ENCODE measurements at places on chromosomes 3 and 15.

- no peak for DNase-seq
These were observed 88.3 kb upstream of the COL8A1 start for GRCh38 chr3:99549957-99550603.

DNA sequence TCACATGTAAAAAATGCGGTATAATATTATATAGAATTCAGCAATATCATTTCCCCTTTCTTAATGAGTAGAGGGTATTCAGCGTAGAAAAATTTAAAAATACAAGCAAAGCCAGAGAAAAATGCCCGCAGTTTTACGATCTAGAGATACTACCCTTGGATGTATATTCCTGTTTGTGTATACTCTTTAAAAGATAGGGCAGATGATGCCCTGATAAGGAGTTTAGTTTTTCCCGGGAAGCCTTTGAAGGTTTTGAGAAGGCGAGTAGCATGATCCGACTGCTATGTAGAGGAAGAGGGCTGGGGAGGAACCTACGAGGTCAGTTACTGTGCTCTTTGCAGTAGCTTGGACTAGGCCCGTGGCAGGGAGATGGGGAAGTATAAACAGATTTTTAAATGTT lies 1.2 kb downstream of the YEATS2 start:
- DNase-seq = peak; percentile 23

DNA sequence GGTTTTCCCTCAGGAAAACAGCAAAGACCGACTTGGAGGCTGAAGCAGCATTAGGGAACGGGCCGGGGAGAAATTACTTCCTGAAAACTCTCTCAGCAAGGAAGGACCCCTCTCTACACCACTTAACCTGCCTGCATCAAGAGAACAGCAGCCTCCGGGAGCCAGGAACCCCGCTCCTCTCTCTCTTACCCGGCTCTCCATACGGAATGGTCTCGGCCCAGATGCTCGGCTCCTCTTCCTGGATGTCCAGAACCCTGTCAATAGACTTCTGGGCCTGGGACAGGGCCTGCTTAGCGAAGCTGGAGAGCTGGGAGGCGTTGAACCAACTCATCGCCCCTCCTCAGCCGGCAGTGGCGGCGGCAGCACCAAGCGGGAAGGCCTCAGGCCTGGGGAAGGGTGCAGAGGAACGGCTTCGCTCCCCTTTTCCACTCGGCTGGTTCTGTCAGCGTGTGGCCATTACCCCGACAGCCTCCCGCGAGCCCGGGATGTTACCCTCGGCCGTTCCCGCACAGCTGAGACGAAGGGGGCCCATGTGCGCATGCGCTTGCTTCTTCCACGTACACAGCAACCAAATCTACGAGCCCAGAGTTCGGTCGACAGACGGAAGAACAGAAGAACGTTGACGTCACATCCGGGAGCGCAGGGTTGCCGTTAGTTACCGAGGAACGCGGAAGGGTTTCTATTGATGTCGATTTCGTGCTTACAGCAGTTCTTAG lies at the start of gene TMF1:
Gene TMF1, minus strand, starts transcription at position 578 of the 716 bp plus-strand sequence. Its CDS starts 247 bp downstream, at position 331.
- peak; percentile 82 for DNase-seq

DNA sequence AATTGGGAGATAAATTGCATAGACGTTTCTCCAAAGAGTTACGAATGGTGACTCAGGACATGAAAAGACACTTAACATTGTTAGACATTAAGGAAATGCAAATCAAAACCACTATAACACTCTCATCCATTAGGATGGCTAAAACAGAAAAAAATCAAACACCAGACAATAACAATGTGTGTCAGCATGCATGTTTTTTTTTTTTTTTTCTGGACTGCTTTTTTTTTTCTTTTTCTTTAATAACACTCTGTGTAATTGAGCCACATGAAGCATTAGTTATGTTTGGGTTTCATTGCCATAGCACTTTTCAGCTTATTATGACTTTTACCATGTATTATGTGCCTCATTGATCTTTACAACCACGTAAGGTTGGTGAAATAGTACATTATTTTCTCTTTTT lies 95.0 kb downstream of the NFKBIZ start:
- DNase-seq = no peak

DNA sequence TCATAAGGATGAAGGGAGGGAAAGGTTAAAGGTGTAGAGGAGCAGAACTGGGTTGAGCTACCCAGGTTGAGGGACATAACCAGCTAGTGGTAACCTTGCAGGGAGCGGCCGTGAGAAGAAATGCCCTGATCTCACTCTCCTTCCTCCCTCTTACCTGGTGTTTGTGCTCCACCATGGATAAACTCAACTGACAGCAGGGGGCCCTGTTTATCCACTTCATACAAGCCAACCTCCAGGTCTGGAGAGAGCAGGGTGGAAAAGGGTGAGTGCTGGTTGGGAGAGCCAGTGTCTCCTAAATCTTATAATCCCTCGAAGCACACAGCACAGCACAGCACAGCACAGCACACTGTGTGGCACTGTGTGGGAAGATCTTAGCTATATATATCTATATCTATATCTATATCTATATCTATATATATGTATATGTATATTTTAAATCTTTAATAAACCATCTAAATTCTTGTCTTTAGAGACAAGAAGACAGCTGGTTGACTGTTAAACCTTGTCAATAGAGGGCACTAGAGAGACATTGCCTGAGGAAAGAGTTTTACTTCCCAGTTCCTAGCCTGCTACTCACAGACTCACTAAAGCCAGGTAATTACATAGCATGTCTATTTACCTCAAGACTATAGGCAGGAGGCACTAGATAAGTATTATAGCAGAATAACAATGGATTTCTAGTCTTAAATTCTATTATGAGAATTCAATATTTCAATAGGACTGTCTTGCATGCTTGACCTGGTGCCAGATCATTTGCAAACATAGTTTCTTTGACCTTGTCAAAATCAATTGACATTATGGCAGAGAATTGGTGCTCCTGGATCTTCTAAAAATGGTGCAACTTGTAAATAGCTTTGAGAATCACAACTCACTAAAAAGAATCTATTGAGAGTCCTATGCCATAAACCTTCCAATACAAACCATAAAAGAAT lies 21.7 kb upstream of the FMN1 start:
- no peak for DNase-seq
